ENCODE measurements at places on chromosomes 3 and 15.

DNA sequence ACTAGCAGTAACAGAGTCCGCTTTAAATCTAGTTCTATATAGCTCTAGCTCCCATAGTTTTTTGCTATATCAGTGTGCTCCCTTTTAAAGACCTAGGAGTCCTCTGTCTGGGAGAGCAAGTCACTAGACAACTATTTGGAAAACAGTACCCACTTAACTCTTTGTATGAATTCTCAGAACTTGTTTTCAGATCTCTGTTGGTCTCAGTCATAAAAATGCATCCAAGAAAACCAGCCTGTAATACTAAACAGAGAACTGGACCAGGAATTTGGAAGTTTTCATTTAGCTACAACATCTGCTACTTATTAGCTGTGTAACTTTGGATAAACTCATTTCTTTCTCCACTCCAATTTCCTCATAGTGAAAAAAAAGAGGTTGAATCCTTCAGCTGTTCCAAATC, 56.9 kb upstream of the C3orf49 start:
- no peak for DNase-seq

GRCh38 chr3:52119826-52120225, 34.4 kb downstream of the POC1A start:
- DNase-seq: no peak

- DNase-seq: no peak
These were observed 544 bp upstream of the TIMMDC1 start for GRCh38 chr3:119497820-119498185.

DNA sequence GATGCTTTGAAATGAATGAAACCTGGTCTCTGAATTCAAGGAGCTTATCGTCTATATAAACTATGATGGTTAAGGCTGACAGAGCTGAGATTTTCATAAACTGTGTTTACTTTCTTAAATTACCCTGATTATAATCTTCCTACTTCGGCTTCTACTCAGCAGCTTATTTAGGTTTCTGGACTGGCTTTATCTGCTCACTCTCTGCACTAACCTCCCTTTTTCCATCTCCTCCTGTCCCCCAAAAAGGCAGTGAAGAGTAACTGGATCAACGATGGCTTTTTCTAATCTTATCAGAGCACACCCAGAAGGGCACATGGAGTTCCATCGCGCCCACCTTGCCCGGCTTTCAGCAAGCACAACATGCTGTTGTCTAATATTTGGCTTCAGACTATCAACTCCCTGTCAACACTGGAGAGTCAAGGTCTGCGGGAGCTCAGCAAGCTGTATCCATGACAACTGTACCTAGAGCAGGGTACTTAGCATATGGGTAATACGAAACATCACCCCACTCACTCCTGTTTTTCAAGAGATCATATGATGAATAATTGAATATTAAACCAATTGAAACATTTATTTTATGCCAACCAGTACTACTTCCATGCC, 417.3 kb downstream of the GABRB3 start:
- DNase-seq: no peak

GRCh38 chr3:151592287-151592686, 131.4 kb upstream of the IGSF10 start:
- DNase-seq: no peak

DNA sequence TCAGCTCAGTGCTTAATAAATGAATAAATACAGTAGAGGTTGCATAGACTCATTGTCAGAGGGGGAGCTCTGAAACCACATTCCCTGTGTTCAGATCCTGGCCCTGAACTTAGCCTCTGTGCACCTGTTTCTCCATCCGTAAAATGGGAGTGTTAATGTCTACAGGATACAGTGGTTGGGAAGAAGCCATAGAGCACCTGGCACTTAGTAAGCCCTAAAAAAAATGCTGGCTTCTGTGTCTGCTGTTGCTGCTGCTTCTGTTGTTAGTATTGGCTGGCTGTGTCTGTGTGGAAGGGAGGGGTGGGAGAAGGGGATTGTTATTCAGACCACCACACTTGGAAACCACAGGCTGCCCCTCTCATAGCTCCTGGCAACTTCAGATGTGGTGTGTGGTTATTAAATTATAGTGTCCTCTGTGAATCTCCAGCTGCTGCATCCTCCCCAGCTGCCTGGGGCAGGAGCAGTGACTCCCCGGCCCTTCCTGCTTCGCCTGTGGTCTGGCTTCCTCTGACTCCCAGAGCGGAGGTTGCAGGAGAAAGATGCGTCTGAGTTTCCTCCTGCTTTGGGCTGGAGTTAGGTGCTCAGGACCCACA, 31.0 kb downstream of the FGD5 start:
- no peak for DNase-seq

DNA sequence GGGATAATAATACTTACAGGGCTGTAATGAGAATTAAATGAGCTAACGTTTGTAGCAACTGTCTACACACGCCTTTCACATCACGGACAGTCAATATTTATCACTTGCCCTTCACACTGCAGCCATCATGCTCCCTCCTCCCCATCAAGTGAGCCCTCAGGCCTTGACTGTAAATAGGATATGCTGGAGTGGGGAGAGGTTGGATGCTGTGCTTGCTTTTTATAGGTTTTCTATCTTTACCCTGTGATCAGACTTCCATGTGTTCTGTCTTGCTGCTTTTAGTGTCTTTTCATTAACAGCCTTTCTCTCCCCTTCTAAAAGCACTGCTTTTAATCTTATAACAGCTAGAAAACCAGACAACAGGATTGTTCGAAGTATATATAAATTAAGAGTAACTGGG, 12.8 kb upstream of the MAGEF1 start:
- no peak for DNase-seq

- peak; percentile 33 for DNase-seq
These were observed 46.6 kb upstream of the ATP2B2 start for GRCh38 chr3:10551821-10552630.

All from activated CD8-positive, alpha-beta memory T cell treated with anti-CD3 and anti-CD28 coated beads for 1 hour (primary cell).